ENCODE measurements at places on chromosomes 3 and 15. TPM values are rescaled to one million over a fixed set of nuclear protein-coding genes. Genes with fewer than 3 reads are reported as not detected.
A peak's percentile ranks its signal among the peaks of the same experiment; 100 is the strongest.

GRCh38 chr15:85858586-85859375 is 64.1 kb upstream of the KLHL25 start:
- peak; percentile 50 for DNase-seq

DNA sequence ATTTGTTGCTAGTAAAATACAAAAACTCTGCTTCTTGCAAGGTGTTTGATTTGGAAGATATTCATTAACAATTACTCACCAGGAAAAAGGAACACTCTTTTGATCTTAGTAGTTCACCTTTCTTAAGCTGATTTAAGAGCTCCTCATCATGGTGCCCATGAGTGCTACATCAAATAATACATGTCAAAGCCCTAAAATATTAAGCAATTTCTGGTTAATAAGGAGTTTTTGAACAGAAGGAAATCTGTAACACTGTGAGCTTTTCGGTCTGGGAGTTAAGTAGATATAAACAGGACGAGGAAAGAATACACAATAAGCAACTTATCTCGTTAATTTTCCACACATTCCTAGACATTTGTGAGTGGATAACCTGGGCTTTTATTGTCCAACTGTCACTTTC is 83.9 kb upstream of the DCBLD2 start:
- DNase-seq: no peak

DNA sequence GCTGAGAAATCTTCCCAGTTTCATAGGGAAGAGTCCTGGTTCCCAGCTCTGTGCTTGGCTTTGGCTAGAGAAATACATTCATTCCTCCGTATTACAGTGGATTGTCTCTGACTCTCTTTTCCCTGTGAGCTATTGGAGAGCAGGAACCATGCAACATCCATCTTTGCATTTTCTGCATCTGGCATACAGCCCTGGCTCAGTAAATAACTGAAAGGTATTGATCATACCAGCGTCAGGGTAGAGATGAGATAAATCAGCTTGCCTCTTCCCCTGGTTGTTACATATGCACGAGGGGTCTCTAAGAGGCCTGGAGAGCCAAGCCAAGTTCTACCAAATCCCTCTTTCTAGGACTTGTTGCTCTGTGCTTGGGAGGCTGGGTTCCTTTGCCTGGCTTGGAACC is 35.2 kb downstream of the FOXB1 start:
- DNase-seq: no peak

DNA sequence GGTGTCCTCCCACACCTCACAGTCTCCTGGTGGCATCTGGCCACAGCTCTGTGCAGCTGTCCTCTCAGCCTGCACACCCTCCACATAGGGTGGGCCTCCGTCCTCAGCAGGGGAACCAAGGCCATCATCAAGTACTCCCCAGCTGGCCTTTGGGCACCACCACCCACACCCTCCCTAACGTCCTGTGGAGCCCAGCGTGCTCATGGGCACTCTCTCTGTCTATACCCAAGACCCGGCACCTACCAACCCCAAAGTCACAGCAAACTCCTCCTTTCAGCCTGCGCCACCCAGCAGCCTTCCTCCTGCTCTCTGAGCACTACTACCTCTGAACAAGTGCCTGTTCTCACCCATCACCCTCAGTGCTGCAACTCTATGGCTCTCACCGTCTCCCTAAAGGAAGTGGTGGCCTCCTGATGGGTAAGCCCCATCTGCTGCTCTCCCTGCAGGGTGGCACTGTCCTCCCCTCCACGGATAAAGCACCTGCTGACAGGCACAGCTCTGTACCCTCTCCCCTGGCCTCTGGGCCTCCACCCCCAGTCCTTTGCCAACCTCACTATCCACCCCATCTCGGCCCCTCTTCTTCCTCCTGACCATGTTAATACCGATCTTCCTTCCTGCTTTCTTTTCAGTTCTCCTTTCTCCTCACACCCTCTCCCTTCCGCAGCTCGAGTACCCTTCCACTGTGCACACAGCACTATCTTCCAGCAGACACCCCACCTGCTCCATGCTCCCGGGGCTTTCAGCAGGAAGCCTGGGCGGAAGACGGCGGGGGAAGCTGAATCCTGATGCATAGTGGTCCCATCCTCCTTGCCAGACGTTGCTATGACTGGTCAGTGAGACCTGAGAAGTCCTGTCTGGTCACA is 31.5 kb downstream of the SLC41A3 start:
- DNase-seq: no peak

GRCh38 chr15:70142322-70143191 is 44.8 kb upstream of the TLE3 start:
- no peak for DNase-seq

GRCh38 chr15:92277776-92278175 is 115.9 kb upstream of the ST8SIA2 start:
- no peak for DNase-seq

DNA sequence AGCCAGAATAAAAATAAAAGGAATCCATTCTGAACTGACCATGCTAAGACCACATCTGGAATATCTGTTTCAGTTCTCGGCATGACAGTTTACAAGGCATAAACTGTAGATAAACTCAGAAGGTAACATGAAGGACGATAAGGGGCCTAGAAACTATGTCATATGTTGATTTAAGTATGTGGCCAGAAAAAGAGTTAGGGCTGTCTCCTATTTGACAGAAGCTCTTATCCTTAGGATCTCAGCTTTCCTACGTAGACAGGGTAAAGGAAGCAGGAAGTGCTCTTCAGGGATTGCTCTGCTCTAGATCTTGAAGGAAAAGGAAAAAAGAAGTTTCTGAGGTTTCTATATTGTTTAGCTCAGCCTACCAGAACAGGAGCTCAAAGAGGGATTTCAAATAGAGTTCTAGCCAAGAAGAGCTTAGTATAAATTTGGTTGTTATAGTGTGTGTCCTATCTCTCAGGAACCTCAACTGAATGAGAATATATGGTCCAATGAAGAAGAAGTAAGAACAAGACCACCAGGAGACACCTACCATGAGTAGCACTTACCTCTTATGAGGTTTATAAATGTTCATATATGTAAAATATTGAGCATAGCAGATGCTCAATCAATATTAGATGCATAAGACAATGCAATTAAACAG is 59.2 kb downstream of the TP53BP1 start:
- DNase-seq: no peak

- no peak for DNase-seq
These were observed 246.1 kb upstream of the KCNH8 start for GRCh38 chr3:18902081-18902793.

Gene NGLY1
- total RNA-seq: 127 TPM

Gene GOLGA8S
- total RNA-seq: 0.09 TPM

Gene ACSBG1
- 0.07 TPM for total RNA-seq

Gene TRIM59
- total RNA-seq: 23.4 TPM

Gene USF3
- total RNA-seq: 25.9 TPM

Gene CCNB2
- total RNA-seq: 0.88 TPM

Gene SEC22A
- 13.5 TPM for total RNA-seq
